Amygdala (tissue), 56 donors: ENCODE measurements at places on chromosomes 2 and 18.
A peak's percentile ranks its signal among the peaks of the same experiment; 100 is the strongest.

DNA sequence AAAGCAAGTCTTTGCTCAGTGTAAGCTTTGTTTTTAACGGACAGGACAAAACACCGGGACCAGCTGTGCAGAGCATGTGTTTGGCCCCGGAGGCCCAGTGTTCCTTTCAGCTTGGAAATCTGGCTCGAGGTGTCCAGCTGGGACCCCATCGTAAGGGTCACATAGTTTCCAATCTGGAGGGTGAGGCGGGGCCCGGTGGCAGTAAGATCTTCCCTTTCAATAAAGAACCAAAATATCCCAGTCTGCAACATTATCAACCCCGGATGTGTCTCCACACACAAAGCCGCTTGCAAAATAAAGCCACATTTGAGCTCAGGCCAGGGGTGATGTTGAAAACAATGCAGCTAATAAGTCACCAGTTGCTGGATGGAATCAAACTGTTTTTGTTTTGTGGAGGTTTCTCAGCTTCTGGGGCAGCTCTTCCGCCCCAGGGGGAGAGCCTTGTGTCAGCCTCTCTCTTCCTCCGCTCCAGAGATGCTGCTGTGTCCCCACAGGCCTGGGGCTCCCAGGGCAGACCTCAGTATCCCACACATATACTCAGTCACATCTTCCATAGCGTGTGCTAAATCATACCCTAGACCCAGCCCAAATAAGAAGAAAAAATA lies 138.6 kb upstream of the GLI2 start:
- DNase-seq, result peak; percentile 31

GRCh38 chr2:113156278-113157117 lies 17.3 kb upstream of the PSD4 start:
- no peak for DNase-seq

- no peak for DNase-seq
These were observed 129.8 kb upstream of the RAB6C start for GRCh38 chr2:129849559-129850160.

- DNase-seq, result no peak
These were observed 135.6 kb downstream of the SATB2 start for GRCh38 chr2:199322151-199322550.

- DNase-seq, result no peak
These were observed 4.5 kb upstream of the STON1 start for GRCh38 chr2:48525269-48525943.

DNA sequence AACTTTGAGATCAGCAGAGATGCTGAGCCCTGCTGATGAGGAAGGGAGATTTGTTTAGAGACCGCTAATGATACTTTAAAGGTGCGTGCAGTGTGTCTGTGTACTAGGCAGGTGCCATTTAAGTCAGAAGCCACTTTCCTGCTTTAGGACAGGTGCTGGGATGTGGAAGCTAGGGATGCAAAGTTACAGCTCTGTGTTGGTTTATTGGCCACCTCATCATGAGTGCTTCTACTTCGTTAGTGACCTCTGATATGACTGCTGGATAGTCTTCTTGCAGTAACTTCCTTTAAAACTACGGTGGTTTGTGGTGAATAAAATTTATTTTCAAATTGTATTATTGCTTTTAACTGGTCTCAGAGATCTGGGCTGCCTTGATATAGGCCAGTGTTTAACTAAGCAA lies 44.1 kb downstream of the FMNL2 start:
- DNase-seq, result no peak

GRCh38 chr18:8140841-8141501 lies 468.3 kb upstream of the RAB12 start:
- no peak for DNase-seq

- DNase-seq, result no peak
These were observed 48.1 kb upstream of the SETBP1 start for GRCh38 chr18:44632469-44633145.

- DNase-seq, result no peak
These were observed 53.4 kb downstream of the LIMS1 start for GRCh38 chr2:108587621-108588020.

GRCh38 chr2:119230219-119231185 lies 6.9 kb downstream of the STEAP3 start:
- no peak for DNase-seq

DNA sequence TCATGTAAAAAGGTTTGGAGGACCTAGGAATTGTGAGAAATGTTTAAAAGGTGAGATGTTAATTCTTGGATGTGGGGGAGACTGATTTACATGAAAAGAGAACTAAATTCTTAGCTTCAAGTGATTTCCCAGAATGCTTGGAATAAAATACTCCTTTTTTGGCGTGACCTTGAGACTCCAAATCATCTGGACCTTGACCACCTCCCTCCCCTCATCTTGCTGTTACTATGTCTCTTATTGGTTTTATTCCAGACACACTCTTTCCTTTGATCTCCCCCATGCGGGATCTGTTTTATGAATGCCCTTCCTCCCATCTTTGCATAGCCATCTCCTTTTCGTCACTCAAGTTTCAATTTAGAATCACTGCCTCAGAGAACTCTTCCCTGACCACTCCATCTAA lies 20.0 kb upstream of the LRRTM1 start:
- DNase-seq, result no peak

GRCh38 chr2:216546241-216546640 lies 47.6 kb downstream of the RPL37A start:
- no peak for DNase-seq

GRCh38 chr2:26612034-26612433 lies 29.1 kb downstream of the CIB4 start:
- DNase-seq, result no peak

DNA sequence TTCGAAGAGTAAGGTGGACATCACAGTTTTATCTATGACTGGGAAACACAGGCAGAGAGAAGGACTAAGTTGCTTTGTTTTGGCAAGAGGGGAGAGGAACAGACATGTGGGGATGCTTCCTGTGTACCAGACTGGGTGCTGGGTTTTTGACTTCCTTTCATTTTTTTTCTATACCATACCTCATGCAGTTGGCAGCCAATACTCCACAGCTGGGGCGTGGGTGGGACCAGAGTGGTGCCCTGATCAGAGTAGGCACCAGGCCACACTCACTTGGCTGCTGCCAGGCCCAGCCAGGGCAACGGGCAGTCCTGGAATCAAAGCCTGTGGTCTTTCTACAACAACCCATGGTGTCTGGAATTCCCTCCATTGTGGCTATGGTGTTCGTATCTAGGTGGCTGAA lies 45.2 kb downstream of the SH3RF3 start:
- no peak for DNase-seq

DNA sequence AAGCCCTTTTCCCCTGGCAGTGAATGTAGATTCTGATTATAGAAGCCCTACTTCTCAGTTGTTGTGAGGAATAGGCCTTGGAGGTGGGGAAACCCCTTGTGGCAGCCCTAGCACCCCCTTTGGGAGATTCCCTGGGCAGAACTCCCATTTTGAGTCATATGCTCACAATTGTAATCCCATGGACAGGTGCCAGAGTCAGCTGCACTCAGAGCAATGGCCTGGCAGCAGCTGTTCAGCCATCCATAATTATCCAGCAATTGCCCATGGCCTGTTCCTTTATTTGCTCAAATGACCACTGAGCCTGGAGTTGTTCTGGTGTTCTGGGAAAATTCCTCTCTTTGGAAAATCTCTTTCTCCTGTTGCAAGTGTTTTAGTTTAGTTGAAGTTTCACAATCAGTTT lies 71.7 kb downstream of the PTRHD1 start:
- peak; percentile 91 for DNase-seq

DNA sequence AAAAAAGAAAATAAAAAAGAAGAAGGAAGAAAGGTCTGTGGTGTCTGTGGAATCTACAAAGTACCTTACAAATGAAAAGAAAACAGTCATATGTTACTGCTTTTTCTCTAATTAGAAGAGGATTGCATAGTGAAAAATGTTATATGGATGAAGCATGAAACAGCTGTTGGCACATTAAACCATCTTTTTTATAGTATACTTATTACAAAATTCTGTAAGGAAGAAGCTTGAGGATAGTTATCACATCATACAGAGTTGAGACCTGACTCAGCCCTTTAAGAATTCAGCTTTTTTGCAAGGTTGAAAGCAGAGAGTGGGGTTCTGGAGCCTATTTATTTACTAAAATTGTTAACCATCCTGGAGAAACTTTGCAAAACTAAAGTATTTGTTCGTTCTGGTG lies 222.7 kb downstream of the PHLPP1 start:
- DNase-seq, result no peak

DNA sequence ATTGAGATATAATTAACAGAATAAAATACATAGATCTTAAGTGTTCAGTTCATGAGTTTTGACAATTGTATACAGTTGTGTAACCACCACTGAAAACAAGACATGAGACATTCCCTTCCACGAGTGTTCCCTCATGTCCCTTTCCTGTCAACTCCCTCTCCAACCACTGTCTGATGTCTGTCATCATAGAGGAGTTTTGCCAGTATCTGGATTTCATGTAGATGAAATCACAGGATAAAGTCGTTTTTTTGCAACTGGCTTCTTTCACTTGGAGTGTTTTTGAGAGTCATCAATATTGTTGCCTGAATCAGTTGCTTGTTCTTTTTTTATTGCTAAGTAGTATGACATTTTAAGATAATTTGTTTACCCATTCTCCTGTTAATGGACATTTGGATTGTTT lies 52.7 kb downstream of the RBMS1 start:
- DNase-seq, result no peak

DNA sequence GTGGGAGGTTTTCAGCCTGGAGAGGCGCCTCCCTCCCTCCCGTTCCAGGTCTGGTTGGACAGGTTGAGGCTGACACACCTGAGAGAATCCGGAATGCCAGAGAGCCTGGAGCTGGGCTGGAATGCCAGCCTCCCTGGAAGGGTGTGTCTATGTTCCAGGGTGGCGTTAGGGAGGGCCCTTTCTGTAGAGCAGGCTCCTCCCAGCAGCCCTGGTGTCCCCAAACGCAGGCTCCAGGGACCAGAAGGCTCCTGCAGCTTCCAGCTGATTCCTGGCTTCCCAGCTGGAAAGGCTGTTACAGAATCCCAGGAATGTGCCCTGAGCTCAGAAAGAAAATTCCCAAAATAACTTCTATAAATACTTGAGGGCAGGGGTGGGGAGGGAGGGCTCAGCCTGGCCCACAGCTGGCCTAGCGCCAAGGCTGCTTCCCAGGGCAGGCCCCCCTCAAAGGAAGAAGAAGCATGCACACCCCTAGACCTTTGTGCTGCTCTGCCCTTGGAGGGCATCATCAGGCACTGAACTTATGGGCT lies 85.4 kb downstream of the STPG4 start:
- DNase-seq, result peak; percentile 28

DNA sequence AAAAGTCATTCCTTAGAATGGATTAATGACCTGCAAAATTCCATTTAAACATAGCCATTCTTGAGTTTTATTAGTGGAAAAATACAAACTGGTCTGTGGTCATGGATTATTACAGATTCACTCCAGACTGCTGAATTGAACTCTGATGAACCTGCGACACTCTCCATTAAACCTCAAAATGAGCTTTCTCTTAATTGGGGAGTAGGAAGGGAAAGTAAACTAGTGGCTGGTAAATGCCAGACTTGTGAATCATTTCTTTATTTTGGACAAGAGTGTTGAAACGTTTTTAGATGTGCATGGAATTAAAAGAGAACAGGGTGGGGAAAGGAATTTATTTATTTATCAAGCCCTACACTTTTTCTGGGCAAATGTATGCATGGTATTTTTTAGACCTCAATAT lies 321.2 kb upstream of the FANCL start:
- no peak for DNase-seq

GRCh38 chr2:120455390-120455789 lies 109.5 kb downstream of the INHBB start:
- DNase-seq, result no peak

GRCh38 chr2:191954451-191954850 lies 107.6 kb upstream of the CAVIN2 start:
- DNase-seq, result no peak

GRCh38 chr2:181991171-181991885 lies 5.7 kb downstream of the PPP1R1C start:
- no peak for DNase-seq

DNA sequence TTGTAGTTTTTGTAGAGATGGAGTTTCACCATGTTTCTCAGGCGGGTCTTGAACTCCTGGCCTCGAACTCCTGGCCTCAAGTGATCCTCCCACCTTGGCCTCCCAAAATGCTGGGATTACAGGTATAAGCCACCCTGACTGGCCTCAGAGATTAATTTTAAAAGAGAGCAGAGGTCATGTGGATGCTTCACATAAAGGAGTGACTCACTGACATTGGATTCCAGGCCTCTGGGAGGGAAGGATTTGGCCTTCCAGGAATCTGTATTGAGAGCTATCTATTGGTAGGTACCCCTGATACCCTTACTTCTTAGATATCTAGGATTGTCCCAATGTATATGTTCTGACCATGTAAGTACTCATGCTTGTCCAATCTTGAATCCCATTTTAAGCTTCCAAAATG lies 138.4 kb downstream of the FAM161A start:
- DNase-seq, result no peak

- no peak for DNase-seq
These were observed 387.8 kb downstream of the ZNF521 start for GRCh38 chr18:24964216-24964615.

DNA sequence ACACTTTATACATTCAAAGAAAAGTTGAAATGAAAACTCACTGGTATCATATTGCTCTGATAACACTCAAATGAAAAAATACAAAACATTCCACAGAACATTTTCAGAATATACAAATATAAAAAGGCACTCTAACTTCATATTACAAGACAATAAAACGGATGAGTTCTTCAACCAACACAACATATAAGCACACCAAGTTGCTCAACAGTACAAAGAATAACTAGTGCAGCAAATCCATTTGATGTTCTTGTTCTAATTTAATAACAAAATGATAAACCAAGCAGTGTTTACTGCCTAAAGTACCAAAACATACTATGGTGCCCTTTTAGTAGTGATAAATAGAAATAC lies 60.8 kb upstream of the PGAP1 start:
- DNase-seq, result no peak

DNA sequence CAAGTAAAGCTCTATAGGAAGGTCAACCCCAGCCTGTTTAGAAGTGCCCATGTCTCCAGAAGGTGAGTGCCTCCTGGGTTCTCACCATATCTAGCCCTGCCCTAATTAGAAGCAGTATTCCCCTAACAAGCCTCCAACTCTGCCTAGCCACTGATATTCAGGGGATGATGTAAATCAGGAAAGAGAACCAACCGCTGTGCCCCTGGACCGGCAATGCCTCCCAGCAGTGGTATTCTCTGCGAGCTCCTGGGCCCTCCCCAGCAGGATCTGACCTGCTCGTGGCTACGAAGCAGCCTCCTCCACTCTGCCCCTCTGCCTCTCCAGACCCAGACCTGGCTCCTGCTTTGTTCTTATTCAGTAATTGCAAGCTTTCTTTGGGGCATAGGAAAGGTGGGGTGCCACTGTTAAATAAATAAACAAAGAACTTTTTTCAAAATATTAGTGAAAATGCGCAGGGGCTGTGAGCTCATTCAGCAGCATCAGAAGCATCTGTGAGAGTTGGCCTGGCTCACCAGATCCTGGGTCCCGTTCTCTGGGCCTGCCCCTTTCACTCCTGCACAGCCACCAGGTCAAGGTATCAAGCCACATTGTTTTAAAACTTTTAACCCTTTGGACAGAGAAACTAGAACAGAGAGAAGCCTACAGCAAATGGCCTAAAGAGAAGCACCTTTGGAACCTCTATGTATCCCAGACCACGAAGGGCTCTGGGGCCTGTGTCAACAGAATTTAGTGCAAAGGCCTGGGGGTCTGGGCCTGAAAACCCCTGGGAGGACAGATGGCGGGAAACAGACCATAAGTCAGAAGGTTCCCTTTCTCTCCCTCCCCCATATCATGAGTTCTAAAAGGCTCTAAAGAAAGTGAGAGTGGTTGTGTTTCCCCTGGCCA lies 11.9 kb downstream of the MREG start:
- DNase-seq, result no peak

GRCh38 chr2:392926-393280 lies 105.0 kb upstream of the ALKAL2 start:
- no peak for DNase-seq
